ENCODE measurements at places on chromosomes 16 and 17.

DNA sequence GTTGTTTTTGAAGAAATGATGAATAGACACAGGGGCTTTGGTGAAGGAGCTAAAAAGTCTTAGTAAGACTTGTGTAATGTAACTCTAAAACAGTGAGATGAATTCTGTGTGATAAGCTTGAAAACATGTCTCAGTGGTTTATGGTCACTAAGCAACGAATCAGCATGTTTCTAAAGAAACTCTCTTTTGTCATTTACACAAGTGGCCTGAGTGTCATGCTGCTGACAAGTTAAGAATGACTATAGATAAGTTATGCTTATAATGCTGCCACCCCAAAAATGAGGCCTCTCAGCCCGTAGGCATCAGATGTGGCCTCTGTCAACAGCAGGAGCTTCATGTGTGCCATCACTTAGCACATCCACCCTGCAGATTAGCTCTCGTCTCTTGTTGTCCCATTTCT is 8.7 kb downstream of the COX10 start:
- DNase-seq: no peak

DNA sequence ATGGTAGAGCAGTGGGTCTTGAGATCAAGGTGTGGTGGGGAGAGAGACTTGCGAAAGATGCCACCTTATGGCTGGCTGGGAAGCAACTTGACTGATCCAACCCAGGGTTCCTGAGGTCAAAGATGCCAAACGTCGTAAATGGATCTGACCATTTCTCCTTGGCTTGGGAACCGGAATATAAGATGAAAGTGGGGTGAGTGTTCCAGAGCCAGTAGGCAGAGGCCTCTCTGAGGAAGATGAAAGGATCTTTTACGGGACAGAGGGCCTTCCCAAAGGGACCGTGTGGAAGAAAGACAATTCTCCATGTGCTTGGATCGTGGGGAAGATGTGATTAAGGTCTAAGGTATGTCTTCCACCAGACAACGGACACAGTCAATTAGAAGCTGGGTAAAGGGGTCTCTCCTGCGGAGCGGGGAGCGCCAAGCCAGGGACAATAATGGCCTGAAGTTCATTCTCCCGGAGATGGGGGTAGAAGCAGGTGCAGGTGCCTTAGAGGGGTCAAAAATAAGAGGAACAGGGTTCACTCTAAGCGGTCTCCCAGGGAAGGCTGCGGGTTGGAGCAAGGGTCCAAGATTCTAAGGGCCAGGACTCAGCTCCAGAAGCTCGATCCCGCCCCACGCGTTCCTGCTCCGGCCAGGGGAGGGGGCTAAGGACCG is 800 bp downstream of the FXR2 start:
- DNase-seq: no peak

DNA sequence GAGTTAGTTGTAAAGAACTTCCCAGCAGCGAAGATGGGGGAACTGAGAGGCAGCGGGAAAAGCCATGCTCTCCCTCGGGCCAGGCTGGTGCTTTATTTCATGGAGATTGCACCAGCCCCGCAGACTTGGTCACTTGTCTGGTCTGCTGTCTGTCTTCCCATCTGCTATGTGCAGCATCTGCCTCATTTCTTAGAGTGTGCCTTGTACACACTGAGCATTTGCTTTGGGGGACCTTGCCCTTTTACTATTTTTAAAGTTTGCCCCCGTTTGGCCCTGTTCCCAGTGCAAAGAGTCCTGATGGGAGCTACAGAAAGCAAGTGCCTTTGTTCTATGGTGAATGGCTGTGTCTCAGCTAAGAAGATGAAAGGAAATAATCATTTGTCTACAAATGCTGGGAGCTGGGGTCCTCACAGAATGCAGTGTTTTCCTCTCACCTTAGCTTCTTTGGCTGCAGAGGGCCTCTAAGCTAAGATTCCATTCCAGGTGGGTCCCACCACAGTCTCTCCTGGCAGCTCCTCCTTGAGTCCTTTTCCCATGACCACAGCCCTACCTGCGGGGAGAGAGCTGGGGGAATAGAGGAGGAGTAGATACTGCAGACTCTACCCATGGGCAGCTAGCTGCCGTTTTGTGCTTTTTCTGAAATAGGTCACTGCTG is 25.1 kb upstream of the CNOT1 start:
- no peak for DNase-seq

DNA sequence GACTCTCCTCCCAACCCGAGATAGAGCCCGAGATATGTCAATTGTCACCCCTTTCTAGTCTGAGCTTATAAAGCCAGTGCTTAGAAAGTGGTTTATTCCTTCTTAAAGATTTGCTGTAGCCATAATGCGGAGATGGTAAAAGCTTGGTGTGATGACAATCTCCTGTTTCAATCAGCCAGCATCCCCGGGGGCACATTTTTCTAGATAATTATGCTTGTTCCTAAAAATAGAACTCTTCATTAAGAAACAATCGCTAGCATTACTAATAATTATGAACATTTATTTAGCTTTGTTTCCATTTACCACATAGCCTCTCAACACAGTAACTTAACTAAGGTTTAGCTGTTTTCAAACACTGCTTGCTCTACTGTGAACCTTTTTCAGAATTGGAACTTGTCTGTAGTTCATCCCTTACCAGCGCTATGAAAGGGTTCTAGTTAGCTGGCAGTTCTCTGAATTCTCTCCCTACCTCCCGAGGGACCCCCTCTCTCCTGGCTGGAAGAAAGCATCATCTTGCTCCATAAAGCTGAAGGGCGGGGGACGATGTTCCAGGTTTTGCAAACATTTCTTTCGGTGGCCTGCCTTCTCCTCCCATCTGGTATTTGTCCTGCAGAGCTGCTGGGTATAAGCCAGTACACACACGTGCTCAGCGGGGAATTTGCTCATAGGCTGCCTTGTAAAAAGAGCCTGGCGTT is 922 bp upstream of the MRPL58 start:
- DNase-seq: no peak

- no peak for DNase-seq
These were observed at the start of gene HS3ST3A1 for GRCh38 chr17:13601776-13602551. Gene HS3ST3A1, minus strand, starts transcription at chr17:13601929. Its CDS starts 800 bp downstream, at chr17:13601129.

DNA sequence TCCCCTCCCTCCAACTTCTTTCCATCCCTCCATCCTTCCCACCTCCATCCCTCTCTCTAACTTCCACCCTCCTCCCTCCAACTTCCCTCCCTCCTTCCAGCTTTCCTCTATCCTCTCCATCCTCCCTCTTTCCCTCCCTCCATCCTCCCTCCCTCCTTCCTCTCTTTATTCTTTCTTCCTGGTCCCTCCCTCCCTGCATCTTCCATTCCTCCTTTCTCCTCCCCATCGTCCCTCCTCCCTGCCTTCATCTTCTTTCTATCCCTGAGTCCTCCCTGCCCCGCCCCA is 11.8 kb downstream of the CACNG4 start:
- DNase-seq: no peak

DNA sequence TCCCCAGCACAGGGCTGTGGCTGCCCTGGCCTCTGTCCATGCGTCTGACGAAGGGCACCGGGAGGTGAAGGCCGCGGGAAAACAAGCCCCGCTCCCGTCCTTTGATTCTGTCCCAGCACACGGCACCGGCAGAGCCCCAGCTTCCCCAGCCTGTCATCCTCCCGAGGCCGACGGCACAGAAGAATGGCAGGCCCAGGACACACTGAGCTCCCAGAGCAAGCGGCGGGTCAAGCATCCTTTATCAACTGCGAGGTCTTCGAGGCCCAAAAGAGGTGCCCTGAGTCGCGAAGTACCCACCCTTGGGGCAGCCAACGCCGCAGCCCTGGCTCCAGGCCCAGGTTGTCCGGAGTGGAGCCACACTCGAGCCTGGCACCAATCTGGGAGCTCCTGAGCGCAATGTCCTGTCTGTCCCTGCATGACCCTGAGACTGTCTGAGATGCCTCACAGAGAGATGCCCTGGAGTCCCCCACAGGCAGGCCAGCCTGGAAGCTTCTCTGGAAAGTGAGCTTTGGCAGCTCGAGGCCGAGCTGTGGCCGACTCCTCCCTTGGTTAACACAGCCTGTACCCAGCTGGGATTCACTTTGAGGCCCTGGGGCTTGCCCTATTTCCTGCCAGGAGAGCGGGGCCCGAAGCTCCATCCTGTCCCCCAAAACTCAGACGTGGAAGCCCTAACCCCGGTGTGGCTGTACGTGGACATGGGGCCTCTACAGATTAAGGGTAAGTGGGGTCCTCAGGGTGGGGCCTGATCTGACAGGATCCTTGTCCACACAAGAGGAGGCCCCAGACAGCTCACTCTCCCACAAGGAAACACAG is 23.3 kb downstream of the SLC7A5 start:
- DNase-seq: no peak

DNA sequence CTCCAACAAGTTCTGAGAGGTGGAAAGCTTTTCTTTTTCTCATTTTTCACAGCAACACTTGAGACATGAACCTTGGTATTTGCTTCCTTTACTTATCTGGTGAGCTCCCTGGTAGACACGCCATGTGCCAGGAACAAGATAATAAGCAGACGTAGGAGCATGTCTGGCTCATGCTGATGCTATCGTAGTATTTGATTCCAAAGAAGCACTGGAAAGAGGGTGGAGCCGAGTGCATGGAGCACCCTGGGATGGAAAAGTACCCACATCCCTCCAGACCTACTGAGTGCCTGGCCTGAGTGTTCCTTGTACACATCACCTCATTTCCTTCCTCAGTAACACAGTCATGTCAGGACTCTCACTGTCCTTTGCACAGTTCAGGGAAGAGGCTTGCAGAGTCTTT is 231.0 kb downstream of the CBLN1 start:
- DNase-seq: no peak

DNA sequence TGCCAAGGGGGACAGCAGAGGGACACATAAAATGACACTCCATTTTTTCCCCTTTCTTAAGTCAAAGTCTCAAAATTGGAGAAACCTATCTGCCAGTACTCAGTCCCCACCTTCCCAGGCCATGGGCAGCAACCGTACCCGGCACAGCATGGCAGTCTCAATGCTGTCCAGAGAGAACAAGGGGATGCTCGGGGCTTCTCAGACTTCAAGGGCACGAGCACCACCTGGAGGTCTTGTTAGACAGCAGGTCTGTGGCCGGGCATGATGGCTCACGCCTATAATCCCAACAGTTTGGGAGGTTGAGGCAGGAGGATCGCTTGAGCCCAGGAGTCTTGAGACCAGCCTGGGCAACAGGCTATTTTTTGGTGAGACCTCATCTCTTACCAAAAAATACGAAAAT is 3.2 kb downstream of the DNAH17 start:
- no peak for DNase-seq

- no peak for DNase-seq
These were observed 15.7 kb upstream of the ABCC3 start for GRCh38 chr17:50618941-50619340.

- DNase-seq: no peak
These were observed 19.6 kb upstream of the RFFL start for GRCh38 chr17:35083071-35083470.

DNA sequence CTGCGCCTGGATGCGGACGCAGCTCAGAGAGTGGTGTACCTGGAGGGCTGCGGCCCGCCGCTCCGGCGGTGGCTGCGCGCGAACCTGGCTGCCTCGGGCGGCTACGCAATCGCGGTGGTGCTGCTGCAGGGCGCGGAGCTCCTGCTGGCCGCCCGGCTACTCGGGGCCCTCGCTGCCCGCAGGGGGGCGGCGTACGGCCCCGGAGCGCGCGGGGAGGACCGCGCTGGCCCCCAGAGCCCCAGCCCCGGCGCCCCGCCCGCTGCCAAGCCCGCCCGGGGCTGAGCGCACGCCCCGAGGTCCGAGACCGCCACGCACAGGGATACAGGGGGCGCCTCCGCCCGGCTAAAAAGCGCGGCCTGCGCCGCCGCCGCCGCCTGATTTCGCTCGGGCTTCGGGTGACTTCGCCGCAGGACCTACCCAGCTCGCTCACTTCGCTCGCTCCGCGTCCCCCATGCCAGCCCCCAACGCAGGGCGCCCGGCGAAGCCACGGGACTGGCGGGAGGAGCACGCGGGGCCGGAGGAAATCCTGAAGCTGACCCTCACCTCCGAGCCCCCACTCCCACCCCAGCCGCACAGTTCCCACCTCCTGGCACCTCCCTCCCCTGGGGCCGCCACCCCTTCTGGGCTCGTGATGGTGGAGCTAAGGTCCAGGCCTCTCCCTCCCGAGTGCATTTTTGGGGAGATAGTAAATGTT is 8.2 kb downstream of the PDE6G start:
- no peak for DNase-seq

DNA sequence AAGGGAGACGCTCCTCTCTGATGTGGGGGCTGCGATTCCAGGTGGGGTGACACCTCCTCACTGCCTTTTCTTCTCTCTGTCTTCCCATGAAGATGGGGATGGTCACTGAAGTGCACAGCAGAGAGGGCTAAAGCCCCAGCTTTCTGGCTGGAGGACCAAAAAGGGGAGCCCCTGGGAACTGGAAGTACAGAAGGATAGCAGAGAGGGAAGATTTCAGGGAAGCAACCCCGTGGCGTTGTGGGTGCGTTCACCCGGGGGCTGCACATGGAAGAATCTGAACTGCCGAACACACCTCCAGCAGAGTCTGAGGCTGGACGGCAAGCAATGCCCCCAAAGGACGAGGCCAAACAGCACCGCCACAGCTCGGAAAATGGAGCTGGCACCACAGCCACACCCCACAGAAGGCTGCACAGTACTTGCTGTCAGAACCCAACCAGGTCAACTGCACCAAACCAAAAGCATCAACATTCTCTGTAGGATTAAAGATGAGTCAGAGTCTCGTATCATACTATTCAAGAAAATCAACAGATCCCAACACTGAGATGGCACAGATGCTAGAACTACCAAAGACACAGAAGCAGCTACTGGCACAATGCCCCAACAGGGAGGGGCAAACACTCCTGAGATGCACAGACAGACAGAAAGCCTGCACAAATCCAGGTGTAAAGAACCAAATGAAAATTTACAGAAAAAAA is 49.9 kb downstream of the MAP1LC3B start:
- DNase-seq: no peak

DNA sequence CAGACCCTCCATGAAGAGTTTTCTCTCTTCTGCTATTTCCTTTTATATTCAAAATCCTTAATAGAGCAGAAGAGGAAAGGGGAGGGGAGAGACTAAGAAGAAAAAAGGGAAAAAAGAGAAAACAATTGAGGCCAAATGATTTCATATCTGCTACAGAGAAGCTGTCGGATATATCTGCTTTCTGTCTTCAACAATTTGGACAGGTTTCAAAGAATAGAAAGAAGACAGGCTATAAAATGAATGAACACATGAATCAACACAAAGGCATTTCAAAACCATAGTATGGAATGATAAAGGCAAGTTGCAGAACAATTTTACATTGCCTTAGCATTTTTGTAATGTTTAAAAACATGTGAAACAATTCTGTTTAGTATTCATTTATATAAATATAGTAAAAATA is 4.7 kb upstream of the CMTR2 start:
- DNase-seq: no peak

- no peak for DNase-seq
These were observed 324.7 kb downstream of the SEC14L1 start for GRCh38 chr17:77465358-77466041.

- DNase-seq: no peak
These were observed 626 bp upstream of the RAI1 start for GRCh38 chr17:17680477-17681186.

- no peak for DNase-seq
These were observed 4.5 kb downstream of the CCL18 start for GRCh38 chr17:36068524-36068923.

DNA sequence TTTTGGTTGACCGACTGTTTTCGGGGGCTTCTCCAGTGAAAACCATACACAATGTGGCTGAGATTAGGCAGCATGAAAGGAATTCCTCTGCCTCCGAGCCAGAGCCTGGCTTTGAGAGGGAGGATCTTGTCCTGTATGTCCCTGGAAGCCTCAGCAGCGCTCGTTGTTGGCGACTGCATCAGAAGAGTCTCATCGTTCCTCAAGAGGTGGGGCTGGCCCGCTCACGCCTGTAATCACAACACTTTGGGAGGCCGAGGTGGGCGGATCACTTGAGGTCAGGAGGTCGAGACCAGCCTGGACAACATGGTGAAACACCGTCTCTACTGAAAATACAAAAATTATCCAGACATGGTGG is 15.0 kb downstream of the HS3ST6 start:
- DNase-seq: no peak

All from glomerular endothelial cell (primary cell).